ENCODE measurements at places on chromosomes 4 and X.
A peak's percentile ranks its signal among the peaks of the same experiment; 100 is the strongest.

GRCh38 chr4:156974264-156974663 lies 2.7 kb upstream of the PDGFC start:
- DNase-seq, result no peak

GRCh38 chrX:152428120-152428519 lies 23.0 kb downstream of the GABRA3 start:
- no peak for DNase-seq

GRCh38 chr4:48439988-48440387 lies 43.2 kb upstream of the SLC10A4 start:
- no peak for DNase-seq

- DNase-seq, result no peak
Observed at GRCh38 chr4:89110541-89110985, 770 bp upstream of the TIGD2 start.

DNA sequence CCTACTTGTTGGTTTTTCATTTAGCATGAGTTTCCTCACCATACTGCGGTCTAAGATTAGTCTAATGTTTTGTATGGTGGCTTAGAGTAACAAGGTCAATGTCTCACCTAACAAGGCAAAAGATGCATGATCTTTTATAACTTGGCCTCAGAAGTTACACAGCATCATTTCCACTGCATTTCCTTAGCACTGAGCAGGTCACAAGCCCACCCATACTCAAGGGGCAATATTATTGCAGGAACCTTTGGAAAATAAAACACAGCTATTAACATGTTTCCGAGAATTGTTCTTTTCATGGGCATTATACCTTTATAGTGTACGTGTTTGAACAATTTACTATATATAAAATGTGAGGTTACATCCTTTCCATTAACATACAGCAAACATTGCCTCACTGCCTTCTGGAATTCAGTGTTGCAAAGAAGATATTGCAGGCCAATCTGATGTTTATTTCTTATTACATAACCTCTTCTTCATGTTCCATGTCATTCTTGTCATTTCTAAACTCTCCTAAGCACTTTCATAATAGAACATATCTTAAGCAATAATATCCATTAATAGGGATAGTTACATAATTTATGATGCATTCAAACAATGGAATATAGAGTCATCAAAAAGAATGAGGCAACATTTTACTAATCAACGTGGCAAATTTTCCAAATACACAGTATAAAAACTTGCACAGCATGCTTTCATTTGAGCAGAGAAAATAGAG lies 153.8 kb downstream of the AREG start:
- no peak for DNase-seq

GRCh38 chrX:130772105-130772775 lies 130.8 kb downstream of the ENOX2 start:
- DNase-seq, result no peak

DNA sequence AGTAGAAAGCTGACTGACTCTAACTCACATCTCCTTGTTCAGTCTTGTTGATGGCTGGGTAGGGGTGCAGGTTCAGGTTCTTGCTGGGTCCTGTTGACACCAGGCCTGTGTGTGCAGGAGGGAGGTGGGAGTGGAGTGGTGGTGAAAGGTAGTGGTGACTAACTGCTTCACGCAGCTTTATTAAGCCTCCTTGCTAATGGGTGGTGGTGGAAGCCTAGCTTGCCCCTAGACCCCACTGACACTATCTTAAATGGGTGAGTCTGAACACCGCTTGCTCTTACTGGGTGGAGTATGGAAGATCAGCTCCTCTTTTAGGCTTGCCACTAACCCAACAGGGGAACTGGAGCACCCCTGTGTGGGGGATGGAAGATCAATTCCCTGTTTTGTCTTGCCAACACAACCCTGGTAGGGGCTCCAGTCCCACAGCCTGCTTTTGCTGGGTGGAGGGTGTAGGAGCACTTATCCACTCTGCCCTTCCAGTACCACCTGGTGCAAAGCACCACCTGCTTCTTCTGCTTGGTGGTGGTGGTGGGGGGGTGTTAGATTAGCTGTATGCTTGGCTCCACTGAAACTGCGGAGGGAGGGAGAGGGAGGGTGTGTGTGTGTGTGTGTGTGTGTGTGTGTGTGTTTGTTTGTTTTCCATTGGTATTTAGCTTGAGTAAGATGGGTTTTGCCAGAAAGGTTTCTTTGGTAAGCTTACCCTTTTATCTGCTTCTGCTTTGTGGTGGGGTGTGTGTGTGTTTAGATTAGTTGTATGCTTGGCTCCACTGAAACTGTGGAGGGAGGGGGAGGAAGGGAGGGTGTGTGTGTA lies 25.6 kb downstream of the KDM6A start:
- no peak for DNase-seq

- no peak for DNase-seq
Observed at GRCh38 chr4:162356181-162356580, 192.4 kb upstream of the FSTL5 start.

GRCh38 chr4:99102634-99103033 lies 14.0 kb upstream of the ADH5 start:
- DNase-seq, result no peak

- DNase-seq, result no peak
Observed at GRCh38 chr4:38034986-38035882, 75.0 kb downstream of the PTTG2 start.

GRCh38 chr4:86633854-86634253 lies 39.7 kb downstream of the PTPN13 start:
- no peak for DNase-seq

- DNase-seq, result no peak
Observed at GRCh38 chrX:110003167-110004156, 548 bp downstream of the TMEM164 start.

- DNase-seq, result no peak
Observed at GRCh38 chr4:74042681-74043080, 4.2 kb upstream of the CXCL3 start.

GRCh38 chr4:24472161-24472510 lies 112.2 kb downstream of the DHX15 start:
- no peak for DNase-seq

GRCh38 chrX:16788477-16788876 lies 2.2 kb downstream of the TXLNG start:
- no peak for DNase-seq

DNA sequence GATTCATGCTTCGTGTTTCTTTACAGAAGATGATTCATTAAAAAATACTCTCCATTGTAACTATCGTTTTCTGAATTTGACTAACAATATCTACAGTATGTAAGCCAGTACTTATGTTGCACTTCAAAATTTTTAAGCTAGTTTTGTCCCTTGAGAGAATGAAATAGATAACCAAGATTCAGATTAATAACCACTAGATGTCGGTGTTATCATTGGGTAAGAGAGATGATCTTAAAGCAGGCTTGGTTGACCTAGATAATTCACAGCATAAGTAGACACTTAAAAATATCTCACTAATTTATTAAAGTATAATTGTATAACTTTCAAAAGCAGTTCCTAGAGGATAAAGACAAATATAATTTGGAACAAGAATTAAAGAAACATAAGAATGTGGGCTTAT lies 430.9 kb downstream of the C4orf33 start:
- DNase-seq, result no peak

GRCh38 chr4:100117750-100118149 lies 72.5 kb downstream of the DDIT4L start:
- no peak for DNase-seq

GRCh38 chrX:16320765-16321355 lies 153.6 kb downstream of the MAGEB17 start:
- no peak for DNase-seq

- DNase-seq, result no peak
Observed at GRCh38 chrX:40310016-40310415, 212.3 kb upstream of the BCOR start.

DNA sequence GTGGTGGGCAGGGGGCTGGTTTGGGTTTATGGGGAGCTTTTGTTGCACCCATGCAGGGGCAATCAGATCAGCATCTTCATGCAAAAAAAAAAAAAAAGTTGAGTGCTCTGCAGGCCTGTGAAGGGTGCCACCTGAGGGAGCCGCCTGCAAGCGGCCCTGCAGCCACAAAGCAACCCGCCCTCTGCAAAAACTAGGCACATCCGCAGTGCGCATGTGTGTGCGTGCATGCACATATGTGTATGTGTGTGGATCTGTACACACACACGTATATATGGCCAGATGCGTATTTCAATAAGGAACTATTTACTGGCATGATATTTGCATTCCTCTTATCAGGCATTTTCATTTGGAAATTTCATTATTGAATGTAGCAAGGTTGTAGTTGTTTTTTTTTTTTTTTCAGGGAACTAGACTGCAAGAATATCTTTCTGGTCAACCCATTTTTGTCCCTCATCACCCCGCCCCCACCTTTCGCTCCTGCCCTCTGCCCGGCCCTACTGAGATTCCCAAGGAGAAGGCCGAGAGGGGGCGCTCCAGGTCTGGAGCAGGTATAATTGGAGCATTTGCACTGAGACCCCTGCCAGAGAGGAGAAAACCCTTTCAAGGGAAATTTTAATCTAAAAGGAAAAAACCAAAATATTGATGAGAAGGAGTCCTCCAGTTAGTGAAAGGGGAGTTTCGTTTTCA lies 18.1 kb downstream of the CCNQ start:
- no peak for DNase-seq

GRCh38 chrX:54807524-54808108 lies at the start of gene MAGED2:
Gene MAGED2, plus strand, starts transcription at chrX:54807745. Its CDS starts 1,587 bp downstream, at chrX:54809332.
- no peak for DNase-seq

- peak; percentile 75 for DNase-seq
Observed at GRCh38 chrX:129982300-129983251, at the start of gene BCORL1. Gene BCORL1, plus strand, starts transcription at chrX:129982635. Its CDS starts 22,597 bp downstream, at chrX:130005232.

GRCh38 chr4:602559-602942 lies 22.8 kb upstream of the PDE6B start:
- DNase-seq, result peak; percentile 61

DNA sequence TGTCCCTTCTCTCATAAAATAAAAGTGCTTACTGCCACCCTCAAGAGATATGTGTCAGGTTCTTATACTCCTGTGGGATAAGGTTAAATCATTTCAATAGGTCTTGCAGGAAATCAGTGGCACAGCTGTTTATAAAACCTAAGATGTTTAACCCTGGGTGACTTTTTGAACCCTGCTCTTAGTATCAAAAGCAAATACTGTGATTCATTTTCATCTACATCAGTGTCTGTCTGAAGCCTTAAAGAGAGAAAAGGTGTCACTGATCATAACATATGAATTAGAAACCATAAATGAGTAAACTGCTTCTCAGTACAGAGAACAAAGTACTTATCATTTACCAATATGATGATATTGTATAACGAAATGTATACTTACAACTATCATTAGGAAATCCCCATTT lies 59.0 kb downstream of the CCSER1 start:
- DNase-seq, result no peak

GRCh38 chrX:43718546-43718945 lies 62.4 kb downstream of the MAOA start:
- DNase-seq, result no peak

DNA sequence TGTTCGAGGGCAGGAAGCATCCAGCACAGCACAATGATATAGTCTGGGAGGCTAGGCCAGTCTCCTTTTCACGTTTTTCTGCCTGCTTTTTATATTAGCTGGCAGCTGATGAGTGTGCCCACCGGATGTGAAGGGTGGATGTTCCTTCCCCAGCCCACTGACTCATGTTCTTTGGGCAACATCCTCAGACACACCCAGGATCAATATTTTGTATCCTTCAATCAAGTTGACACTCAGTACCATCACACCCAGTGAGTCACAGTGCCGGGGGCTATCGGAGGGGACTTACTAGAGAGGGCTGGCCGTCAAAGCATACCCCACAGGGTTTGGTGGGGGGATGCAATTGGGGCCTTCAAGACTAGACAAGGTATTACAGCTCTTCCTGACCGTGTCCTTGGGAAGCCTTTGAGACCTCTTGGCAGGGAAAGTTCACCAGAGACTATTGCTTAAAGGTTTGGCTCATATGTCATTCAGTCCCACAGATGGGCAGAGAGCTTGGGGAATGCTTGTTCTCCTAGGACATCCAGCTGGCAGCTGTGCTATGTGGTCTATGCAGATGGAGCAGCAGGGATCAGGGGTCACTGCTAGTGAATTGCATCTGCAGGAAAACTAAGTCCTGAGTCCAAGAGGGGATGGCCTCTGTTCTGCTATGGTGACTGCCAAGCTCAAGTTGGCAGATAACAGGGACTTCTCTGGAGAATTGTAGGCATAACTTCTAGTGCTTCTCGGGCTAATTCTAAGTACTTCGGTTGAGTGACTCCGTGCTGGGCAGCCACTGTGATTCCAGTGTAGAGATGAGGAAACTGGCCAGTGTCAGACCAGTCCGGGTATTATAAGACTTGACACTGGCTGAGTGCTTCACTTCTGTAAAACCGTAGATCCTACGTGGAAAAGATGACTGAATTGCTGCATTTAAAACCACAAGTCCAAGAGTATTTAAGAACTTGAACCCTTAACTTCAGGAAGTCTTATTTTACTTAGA lies 12.9 kb upstream of the WDR1 start:
- no peak for DNase-seq

DNA sequence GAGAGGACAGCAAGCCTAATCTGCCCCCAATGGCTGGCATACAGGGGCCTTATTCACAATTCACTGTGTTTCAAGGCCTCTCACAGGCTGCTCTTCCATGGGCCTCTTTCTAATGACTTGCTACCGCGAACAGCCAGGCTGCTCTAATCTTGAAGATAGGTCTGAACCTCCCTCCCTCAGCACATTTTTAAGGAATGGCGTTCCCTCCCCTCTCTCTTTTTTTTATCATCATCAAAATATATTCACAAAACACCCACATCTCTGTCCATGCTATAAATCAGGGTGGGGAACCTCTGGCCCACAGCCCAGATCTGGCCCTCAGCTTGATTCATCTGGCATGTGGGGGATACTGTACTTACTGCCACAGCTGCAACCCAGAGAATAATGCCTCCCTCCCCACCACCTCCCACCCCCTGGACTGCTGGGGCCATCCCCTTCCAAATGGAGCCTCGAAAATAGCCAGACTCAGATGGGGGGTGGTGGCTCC lies 76.2 kb upstream of the PLAC1 start:
- DNase-seq, result no peak

GRCh38 chr4:28010577-28011240 lies 1150.1 kb downstream of the STIM2 start:
- no peak for DNase-seq

- DNase-seq, result no peak
Observed at GRCh38 chr4:152032722-152033131, 271.9 kb upstream of the GATB start.

GRCh38 chr4:143455211-143455610 lies 58.3 kb upstream of the SMARCA5 start:
- DNase-seq, result no peak

GRCh38 chr4:145520172-145520571 lies 38.5 kb downstream of the SMAD1 start:
- no peak for DNase-seq

DNA sequence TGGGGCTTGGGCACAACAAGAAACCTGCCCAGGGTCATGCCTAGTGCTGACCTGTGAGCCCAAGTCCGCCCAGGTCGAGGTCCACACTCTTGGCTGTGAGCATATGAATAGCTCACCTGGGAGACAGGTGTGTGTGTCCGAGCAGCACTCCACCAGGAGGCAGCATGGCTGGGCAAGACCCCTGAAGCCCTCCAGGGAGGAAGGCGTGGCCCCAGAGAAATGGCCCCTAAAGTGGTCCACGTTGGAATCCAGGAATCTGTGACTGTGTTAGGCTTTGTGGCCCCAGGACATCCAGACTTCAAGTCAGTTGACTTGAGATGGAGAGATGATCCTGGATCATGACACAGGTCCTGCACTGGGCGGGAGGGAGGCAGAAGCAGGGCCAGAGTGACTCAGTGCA lies 138.8 kb downstream of the CPZ start:
- DNase-seq, result no peak

- no peak for DNase-seq
Observed at GRCh38 chrX:132518401-132518800, 29.6 kb upstream of the MBNL3 start.

- DNase-seq, result no peak
Observed at GRCh38 chr4:186882293-186882692, 158.6 kb upstream of the FAT1 start.

GRCh38 chr4:30718021-30718542 lies 2.1 kb upstream of the PCDH7 start:
- DNase-seq, result no peak

Data from right renal pelvis (tissue), 4 donors.